ENCODE measurements at places on chromosomes 4 and X.

DNA sequence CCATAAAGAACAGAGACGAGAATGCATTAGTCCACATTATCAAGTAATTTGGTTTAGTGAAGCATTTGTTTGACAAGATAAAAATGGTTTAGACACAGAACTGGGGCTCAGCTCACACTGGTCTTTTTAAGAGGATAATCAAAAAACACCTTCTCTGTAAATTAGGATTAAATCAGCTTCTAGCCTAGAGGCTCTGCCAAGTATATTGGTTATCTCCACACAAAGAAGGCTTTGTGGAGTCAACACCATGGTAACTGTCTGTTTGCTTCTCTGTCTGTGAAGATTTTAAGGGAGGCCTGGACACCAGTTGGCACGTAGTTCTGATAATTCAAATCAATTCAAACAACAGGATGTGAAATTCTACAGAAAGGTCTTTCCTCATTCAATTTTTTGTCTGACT is 687.0 kb downstream of the DMD start:
- DNase-seq = no peak

DNA sequence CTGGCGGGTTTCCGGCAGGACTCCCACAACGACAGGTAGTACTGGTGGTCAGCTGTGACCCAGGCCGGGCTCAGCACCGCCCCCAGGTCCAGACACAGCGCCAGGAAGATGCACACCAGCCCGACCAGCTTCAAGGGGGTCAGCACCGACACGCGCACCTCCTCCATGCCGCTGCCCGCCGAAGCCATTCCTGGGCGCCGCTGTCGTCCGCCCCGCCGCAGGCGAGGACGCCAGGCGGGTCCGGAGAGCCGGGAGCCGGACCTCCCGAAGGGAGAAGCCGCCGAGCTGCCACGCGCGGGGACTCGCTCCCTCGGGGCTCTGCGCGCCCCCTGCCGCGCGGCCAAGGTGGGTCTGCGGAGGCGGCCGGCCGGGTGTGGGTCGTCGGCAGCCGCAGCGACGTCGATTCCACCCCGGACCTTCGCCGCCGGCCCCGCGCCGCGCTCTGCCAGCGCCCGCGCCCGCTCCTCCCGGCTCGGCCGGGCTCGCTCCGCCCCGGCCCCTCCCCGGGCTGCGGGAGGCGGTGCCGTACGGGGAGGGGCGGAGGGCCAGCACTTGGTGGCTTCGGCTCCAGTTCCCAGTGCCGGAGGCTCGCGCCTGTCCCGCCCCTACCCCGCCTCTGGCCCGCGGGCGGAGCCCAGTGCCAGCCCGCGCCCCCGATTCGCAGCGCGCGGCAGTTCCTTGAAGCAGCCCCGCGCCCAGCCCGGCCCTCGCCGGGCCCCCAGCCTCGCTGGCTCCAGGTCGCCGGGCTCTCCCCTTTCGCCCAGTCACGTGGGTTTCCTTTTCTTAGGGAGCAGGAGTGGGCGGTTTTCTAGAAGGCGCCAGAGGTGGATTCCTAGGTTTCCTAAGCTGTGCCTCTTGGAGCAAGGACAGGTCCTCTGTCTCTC is at the start of gene TMEM47:
Gene TMEM47 (minus strand): TSS at position 444 of the 884 bp plus-strand sequence. CDS start 256 bp downstream, at position 188.
- DNase-seq = no peak

- DNase-seq = no peak
Measured at GRCh38 chr4:4259484-4260100, 11.6 kb upstream of the TMEM128 start.

DNA sequence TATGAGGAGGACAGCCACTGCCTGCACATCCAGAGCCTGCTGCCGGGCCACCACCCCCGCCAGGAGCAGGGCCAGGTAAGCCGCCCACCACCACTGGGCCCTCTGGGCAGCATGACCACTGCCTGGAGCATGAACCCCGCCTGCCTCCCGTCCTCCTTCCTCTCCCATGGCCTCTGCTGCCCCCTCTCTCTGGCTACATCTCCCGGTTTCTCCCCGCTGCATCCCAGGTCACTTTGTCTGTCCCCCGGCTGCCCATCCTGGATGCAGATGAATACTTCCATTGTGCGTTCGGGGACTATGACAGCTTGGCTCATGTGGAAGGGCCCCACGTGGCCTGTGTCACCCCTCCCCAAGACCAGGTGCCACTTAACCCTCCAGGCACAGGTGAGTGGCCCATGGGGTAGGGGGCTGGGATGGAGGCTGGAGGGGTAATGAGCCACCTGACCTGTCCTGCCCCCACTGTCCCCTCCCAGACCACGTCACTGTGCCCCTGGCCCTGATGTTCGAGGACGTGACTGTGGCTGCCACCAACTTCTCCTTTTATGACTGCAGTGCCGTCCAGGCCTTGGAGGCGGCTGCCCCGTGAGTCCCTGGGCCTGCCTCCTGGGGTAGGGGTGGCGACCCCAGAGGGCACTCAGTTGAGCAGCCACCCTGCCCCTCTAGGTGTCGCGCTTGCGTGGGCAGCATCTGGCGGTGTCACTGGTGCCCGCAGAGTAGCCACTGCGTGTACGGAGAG is 6.0 kb downstream of the PLXNB3 start:
- DNase-seq = no peak

DNA sequence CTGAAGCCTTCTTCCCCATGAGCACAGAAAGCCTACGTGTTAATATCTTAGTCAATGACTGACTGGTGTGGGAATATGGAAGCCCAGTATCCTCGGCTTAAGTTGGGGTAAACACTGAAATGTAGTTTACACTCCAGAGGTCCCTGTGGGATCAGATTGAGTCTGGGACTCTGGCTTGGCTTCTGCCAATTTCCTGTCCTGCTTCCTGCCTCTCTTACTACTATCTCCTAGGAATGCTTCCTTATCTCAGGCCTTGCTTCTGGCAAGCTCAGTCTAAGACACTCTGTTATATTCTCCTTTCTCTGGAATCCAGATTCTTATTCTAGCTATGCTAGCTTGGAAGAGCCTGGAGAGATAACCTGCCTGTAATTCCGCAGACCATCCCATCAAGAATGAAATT is 174.0 kb upstream of the LDB2 start:
- DNase-seq = no peak
